BJ (cell line): ENCODE measurements at places on chromosomes 12 and 14. TPM values are rescaled to one million over a fixed set of nuclear protein-coding genes. Genes with fewer than 3 reads are reported as not detected.

The SMCO3 gene
- polyA plus RNA-seq: 0.45 and 1.2 TPM in 2 replicates

The CALM1 gene
- 251 and 376 TPM in 2 replicates for polyA plus RNA-seq

The IQSEC3 gene
- polyA plus RNA-seq: not detected in 2 replicates

The PTPRQ gene
- polyA plus RNA-seq: 5.1 and 13.3 TPM in 2 replicates

The ANG gene
- polyA plus RNA-seq: 9.2 and 12.7 TPM in 2 replicates

The C12orf56 gene
- polyA plus RNA-seq: not detected in 2 replicates

The SYNE2 gene
- 3.7 and 5.2 TPM in 2 replicates for polyA plus RNA-seq

The TMPRSS12 gene
- polyA plus RNA-seq: not detected in 2 replicates

The KRT4 gene
- polyA plus RNA-seq: 0.06 and 0.12 TPM in 2 replicates

The CATSPERB gene
- polyA plus RNA-seq: not detected in 2 replicates

The TAPBPL gene
- 13.6 and 25.8 TPM in 2 replicates for polyA plus RNA-seq

DNA sequence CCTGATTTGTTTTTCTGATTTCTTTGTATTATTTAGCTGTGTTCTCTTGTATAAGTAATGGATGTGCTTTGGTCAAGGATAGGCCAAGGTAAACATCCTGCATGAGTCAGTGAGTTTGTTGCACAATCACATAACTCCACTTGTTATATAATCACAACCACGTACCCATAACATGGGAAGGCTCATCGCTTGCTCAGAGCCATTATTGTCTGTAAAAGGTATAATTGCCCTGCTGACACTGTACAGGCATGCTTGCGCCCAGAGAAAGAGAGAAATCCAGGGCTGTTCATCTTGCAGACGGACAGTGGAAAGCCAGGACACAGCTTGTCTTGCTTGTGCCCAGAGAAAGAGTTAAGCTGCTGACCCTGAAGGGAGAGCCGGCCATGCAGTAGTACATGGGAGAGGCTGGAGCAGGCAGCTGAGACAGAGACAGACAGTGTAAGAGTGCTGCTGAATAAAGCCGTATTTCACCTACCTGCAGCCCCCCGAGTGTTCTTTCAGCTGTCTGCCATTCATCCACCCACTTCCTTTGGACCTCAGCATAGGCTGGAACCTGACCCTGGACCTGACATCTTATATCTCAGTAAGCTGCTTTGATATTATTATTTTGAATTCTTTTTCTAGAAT, 174.7 kb upstream of the DAAM1 start:
- DNase-seq: no peak

GRCh38 chr12:115722181-115722580, 555.3 kb downstream of the MED13L start:
- no peak for DNase-seq

DNA sequence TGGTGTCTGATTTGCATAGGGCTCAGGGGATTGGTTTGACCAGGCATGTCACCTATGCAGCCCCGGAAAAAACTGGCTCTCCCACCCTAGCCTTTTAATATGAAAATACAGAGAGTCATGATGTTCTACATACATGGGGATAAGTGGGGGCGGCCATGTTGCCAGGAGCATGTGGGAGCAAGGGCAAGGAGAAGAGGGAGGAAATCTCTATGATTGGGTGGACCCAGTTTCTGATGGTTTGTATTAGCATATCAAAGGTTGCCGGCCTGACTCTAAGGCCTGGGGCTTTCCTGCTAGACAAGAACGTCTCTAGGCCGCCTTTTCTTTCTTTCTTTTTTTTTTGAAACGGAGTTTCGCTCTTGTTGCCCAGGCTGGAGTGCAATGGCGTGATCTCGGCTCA, 123.4 kb upstream of the CPSF6 start:
- DNase-seq: no peak

- DNase-seq: no peak
Measured at GRCh38 chr12:124812356-124812755, 51.3 kb downstream of the SCARB1 start.

DNA sequence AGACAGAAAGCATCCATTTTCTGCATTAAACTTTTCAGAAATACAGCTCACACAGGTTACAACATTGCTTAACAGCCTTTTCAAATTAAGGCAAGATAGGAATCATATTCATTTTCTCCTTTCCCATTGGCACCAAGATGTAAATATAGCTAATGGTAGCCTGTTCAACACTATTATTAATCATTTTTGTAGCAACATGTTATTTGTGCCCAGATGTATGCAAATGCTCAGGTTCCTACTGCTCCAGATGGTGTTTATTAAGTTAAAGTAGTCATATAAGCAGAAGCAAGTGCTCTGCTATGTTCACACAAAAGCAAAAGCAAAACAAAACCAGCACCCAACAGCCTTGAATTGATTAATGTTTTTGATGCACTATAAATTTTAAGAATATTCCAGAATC, 1110.6 kb downstream of the SLC6A15 start:
- no peak for DNase-seq

GRCh38 chr12:47725893-47726292, 603 bp upstream of the ENDOU start:
- no peak for DNase-seq

DNA sequence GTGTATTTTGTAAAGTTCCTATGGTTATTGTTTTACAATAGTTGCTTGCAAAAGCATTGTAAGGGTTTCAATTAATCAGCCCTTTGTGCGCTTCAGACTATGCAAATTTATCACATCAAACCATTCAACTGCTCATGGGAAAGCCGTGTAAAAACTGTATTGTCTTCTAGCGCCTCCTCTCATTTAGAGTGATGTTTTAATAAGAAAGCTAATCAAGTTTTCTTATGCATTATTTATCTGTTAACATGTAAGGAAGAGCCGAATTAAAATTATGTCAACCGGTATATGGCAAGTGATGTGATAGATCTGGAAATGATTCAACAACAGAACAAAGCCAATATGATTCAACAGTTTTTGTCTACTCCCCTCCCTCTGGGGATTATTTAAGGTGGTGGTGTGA, 92.5 kb upstream of the RFX4 start:
- DNase-seq: no peak

DNA sequence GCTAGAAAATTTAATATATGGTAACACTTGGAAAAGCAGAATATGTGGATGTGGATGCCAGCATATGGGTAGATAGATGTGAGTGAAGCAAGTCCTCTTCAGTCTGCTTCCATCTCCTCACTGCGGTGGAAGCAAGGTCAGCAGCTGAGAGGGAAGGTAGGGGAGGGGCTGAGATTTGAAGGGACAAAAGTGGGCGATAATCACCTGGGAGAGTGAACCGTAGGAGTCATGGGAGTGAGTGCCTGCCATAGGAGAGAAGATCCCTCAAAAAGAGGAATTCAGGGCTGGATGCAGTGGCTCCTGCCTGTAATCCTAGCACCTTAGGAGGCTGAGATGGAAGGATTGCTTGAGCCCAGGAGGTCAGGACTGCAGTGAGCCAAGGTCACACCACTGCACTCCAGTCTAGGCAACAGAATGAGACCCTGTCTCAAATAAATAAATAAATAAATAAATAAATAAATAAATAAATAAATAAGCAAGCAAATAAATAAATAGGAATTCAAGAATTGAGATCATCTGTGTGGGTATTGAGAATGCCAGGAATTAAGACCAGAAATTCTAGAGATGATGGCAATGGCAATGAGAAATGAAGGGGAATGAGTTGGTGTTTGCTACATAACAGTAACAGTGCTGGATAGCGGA, 123.4 kb downstream of the BICD1 start:
- DNase-seq: no peak

DNA sequence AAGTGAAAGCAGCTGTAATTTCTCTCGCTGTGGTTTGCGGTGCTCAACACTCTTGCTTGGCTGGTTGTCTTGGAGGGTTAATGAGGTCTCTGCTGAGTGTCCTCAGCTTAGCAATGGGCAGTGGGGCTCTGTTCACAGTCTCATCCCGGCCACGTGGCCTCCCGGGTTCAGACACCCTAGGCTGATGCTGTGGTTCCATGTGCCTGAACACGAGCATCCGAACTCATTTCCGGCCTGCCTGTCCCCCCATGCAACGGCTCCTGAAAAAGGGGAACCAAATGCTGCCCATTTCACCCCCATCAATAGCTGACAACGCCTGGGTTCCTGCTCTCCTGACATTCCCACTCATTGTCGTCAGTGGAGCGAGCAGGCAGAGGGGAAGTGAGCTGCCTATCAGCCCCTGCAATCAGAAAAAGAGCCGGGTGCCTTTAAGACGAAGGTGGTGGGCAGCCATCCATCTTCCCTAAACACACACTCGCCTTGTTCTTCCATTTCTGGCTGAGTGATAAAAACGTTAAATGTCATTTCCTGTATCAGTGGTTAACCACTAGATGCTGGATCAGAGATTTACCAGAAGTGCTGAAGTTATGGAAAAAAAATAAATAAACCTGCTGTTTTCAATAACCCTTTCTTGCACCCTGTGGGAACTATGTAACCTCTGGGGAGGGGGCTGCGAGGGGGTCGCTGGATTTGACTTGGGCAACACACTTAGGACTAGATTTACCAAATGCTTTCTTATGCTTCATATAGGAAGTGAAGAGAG, 60.3 kb upstream of the BCL2L14 start:
- no peak for DNase-seq

GRCh38 chr12:125382926-125383325, 317.7 kb downstream of the AACS start:
- no peak for DNase-seq

DNA sequence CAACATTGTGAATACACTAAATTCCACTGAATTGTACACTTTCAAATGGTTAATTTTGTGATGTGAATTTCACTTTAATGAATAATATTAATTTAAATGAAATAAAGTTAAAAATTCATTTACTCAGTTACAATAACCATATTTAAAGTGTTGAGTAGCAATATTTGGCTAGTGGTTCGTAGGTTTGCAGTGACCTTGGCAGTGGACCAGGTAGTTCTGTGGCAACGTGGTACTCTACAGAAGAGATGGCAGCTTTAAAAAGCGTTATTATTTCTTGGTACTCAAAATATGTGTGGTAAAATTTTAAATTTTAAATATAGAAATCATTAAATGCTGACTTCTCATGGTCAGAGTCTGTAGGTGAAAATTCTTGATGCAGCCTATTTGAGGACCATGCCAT, 51.6 kb downstream of the AEBP2 start:
- no peak for DNase-seq

DNA sequence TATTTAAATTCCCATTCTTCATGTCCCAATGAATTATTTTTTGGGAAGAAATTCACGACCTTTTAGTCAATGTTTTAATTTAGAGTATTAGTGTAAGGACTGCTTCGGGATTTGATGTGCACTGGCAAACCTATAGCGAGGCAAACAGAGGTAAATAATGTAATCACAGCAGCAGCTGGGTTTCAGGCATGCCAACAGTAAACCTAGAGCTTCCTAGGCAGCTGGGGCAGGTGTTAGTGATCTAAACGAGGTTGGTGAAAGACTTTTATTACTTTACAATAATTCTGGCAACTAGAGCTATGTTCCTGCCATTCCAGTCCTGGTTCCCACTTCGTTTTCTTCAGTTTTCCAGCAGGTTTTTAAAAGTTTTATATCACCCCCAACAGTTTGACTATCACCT, 1036.4 kb upstream of the FOXG1 start:
- DNase-seq: no peak

- DNase-seq: no peak
Measured at GRCh38 chr14:77601846-77602619, 14.4 kb downstream of the SPTLC2 start.

DNA sequence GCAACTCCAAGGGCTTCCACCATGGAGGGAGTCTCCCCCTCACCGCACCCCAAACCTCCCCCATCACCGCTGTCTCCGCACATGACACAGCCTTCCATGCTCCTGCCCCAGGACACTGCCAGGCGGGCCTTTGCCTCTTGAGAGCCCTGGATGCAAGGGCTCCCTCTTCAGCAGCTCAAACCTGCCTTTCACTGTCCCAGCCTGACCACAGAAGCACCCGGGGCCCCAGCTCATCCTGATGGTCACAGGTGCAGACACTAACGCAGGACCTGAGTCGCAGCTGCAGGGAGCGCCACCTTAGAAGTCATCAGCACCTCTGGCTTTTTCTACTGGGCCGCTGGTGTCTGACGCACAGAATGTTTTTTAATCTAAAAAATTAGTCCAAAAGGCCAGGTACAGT, 54.0 kb downstream of the SYNE3 start:
- DNase-seq: no peak

GRCh38 chr12:904010-904414, 45.5 kb downstream of the RAD52 start:
- no peak for DNase-seq

- no peak for DNase-seq
Measured at GRCh38 chr14:50083467-50084337, 32.7 kb downstream of the VCPKMT start.

- no peak for DNase-seq
Measured at GRCh38 chr14:37824939-37825712, 229.7 kb downstream of the TTC6 start.

DNA sequence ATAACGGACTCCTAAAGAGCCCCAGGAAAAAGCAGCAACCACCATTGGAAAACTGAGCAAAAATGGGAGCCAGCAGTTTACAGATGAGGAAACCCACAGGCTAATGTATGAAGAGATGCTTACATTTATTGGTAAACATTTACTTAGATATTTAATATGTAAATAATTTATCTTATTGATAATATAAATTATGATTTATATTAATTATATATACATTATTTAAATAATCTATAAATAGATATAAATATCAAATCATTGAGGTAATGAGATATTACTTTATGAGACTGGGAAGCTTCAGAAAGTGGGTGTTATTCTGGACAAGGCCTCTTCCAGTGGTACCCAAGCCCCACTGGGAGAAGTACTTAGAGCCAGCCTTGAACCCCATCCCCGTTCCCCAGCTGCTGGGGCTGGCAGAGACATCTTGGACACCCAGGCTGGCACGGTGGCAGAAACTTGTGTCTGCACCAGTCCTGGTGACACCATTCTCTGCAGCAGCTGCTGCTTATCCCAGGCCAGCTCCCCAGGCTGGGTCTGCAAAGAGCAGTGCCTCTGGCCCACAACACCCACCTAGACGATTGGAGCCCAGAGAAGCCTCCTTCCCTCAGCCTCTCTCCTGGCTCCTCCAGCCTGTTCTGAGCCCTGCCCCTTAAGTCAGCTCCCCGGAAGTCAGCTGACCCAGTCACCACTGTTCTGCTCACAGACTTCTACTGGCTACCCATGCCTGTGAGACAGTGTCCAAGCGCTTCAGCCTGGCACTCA, 25.9 kb downstream of the ISCA2 start:
- no peak for DNase-seq

DNA sequence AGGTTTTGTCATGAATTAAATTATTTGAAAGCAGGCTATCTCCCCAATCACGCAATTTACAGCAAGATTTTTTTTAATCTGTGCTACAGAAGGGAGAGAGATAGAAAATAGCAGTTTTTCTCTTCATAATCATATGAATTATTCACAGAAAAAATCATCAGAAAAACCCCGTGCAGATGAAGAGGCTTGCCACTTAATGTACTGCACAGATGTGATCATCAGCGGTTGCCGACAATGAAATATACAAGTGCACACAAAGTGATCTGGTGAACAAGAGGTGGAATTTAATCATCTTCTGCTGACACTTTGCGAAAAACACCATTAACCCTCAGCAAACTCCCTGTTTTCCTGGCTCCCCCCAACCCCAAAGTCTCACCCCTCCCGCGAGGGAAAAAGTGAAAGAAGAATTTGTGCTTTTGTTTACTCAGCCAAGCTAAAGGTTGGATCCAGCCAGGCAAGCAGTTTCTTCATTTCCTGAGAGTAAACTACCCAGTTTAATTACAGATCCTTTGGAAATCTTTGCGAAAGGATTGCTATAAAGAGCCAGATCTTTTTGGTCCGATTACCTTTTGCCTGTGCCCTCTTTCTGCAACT, 3.1 kb upstream of the LMO3 start:
- DNase-seq: no peak

GRCh38 chr14:49923442-49923841, 30.6 kb downstream of the ARF6 start:
- no peak for DNase-seq
